ENCODE measurements at places on chromosomes 3 and 15. TPM values are rescaled to one million over a fixed set of nuclear protein-coding genes. Genes with fewer than 3 reads are reported as not detected.

Gene KY
- total RNA-seq = 0.65 TPM

Gene NR2E3
- 0.45 TPM for total RNA-seq

Gene ATP8B4
- 0.30 TPM for total RNA-seq

Gene CCR5
- not detected for total RNA-seq

Gene AGBL1
- not detected for total RNA-seq

Gene UBAP1L
- under 0.01 TPM for total RNA-seq

- no peak for DNase-seq
These were observed 38.9 kb downstream of the CPN2 start for GRCh38 chr3:194312186-194312742.

DNA sequence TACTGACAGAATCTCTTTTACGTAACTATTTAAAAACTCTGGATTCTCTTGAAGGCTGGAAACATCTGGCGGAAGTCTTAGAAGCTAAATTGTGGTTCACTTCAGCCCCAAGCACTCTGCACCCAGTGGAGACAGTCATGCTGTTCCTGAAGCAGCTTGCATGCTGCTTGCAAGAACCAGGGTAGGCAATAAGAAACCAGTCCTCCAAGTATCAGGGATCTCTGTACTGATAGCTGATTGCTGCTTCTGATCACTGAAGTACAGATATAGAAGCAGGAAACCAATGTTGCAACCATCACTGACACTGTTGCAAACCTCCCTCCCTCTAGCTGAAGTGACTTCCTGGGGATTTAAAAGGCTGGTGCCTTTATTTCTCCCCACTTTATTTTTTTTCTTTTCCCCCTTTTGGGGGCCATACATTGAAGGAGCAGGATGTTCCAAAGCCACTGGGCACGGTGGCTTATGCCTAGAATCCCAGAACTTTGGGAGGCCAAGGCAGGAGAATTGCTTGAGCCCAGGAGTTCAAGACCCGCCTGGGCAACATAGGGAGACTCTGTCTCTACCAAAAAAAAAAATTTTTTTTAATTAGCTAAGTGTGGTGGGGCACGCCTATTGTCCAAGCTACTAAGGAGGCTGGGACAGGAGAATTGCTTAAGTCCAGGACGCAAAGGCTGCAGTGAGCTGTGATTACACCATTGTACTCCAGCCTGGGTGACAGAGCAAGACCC is 15.3 kb downstream of the SPCS1 start:
- DNase-seq = no peak

- peak; percentile 20 for DNase-seq
These were observed 693 bp downstream of the CD200 start for GRCh38 chr3:112333381-112334317.

DNA sequence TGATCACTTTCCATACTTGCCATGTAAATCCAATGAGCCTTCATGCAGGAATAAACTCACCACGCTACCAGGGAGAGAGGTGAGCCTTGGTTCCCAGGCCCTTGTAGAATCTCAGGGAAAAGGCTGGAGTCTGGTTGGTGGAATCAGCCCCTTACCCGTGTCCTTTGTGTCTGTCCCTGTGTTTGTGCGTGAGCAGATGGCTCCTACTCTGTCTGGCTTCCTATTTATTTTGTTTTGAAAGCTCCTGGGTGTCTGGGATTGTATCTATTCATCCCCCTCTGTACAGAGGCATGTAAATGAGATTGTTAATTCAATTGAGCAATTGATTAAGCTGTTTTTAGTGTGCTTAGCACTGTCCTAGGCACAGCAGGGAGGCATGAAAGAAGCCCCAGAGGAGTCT is 278.1 kb downstream of the THSD4 start:
- DNase-seq = no peak

GRCh38 chr15:31392761-31393401 is 66.2 kb downstream of the KLF13 start:
- no peak for DNase-seq

- no peak for DNase-seq
These were observed 58.1 kb upstream of the MYRIP start for GRCh38 chr3:39751286-39751685.

DNA sequence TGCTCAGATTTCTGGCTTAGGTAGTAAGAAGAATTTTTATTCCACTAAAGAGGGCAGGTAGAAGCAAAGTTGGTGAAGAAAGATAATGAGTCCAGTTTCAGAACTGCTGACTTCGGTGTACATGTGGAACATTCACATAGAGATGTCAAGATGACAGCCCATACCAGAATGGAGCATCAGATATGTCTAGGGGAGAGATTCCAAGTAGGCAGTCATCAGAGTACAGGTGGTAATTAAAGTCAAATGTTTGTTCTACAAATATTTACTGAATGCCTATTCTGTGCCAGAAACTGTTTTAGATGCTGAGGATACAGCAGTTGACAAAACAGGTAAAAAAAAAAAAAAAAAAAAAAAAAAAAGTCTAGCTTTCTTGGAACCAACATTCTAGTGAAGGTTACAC is 81.9 kb downstream of the FGF12 start:
- DNase-seq = no peak

- no peak for DNase-seq
These were observed 76.3 kb upstream of the ABHD17C start for GRCh38 chr15:80618685-80619400.

GRCh38 chr15:76293361-76293760 is 17.9 kb downstream of the ETFA start:
- DNase-seq = no peak

DNA sequence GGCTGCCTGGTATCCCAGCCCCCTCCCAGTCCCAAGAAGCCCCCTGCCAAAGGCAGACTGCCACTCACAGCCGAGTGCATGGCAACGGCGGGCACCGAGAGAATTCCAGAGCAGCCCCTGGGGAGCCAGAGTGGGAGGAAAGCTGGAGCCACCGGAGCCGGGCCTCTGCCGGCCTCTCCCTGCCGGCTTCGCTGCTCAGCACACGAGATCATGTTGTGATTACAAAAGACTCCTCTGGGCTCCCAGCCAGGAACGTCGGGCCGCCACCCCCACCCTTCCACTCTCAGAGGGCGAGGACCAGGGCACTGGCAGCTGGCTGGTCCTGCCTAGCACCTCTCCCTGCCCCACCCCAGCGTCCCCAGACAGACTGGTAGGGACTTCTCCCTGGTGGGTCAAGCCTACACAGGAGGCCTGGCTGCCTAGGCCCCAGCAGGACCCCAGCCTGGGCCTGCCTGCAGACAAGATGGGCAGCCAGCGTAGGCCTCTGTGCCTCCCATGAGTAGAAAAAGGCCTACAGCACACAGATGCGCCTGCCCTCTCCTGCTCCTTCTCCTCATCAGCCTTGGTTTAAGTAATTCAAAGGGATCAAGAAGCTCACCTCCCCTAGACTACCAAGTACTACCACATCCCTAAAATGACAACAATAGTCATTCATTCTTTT is at the start of gene CCDC9B:
Gene CCDC9B, minus strand, starts transcription at position 200 of the 661 bp plus-strand sequence. Its CDS starts 120 bp downstream, at position 80.
- peak; percentile 76 for DNase-seq

DNA sequence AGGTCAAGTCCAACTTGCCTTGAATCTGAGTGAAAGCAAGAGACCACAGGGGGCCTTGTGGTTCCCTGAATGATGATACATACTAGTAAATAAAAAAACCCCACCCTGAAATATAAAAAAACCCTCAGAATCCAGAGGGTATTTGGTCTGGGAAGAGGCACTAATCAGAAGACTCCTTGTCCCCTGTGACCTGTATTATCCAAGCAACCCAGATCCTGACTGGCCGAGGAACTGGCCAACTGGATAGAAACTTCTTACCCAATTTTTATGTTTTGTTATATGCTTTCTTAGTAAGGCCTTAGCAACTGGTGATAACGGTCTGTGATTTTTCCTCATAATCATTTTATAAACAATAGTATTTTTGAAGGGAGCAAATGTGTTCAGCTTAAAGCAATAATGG is 17.5 kb downstream of the ABI3BP start:
- no peak for DNase-seq
